GM03348 (cell line): ENCODE measurements at places on chromosomes 7 and 10.

- no peak for DNase-seq
Observed at GRCh38 chr7:47298636-47299035, 283.3 kb downstream of the TNS3 start.

GRCh38 chr7:20216406-20217036 lies 663 bp downstream of the MACC1 start:
- DNase-seq: no peak

DNA sequence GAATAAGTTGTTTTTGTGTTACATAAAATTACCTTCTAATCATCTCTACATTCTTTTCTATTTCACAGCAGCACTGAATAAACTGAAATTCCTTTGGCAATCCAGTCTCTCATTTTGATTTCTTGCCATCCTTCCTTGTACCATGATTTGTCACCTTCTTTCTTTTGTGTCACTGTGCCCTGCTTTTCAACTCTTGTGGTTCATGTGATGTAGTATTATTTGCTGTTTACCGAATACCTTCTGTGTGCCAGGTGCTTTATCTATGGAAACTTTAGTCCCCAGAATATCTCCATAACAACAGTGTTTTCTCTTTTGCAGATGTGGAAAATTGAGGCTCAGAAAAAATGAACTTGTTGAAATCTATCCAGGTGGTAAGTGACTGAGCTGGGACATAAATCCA lies 220.3 kb downstream of the STK31 start:
- DNase-seq: no peak

- DNase-seq: no peak
Observed at GRCh38 chr7:26850193-26850651, 14.2 kb downstream of the SKAP2 start.

- DNase-seq: no peak
Observed at GRCh38 chr7:30436518-30436917, 42.1 kb downstream of the NOD1 start.

GRCh38 chr10:98273057-98273850 lies 5.3 kb upstream of the LOXL4 start:
- no peak for DNase-seq

GRCh38 chr7:83178796-83179195 lies 16.1 kb upstream of the PCLO start:
- DNase-seq: no peak

GRCh38 chr10:7405637-7406036 lies 5.2 kb downstream of the SFMBT2 start:
- DNase-seq: no peak

DNA sequence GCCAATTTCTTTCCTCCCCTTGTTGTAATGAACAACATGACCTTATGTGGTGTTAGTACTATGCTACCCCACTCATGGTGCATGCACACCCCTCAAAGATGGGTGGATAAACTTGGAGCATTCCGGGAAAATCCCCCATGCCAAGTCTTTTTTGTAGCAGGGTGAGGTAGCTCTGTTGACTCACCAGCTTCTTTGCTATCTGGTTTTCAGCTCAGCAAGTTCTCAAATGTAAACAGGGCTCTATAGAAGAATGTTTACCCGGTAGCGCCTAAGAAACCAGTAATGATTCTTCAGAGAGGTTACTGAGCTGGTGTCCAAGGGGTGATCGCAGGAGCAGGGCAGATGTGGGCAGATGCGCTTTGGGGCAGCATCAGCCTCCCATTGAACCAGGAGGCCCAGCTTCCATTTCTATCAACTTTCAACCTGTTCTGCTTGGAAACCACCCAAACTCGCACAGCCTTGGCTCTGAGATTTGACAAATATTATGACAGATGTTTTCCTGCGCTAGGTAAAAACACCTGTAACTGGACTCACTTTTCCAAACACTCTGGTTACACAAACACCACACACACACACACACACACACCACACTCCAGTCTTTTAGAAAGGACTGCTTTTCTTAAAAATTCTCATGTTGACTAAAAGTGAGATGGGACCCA lies 87.8 kb downstream of the ZRANB1 start:
- no peak for DNase-seq

DNA sequence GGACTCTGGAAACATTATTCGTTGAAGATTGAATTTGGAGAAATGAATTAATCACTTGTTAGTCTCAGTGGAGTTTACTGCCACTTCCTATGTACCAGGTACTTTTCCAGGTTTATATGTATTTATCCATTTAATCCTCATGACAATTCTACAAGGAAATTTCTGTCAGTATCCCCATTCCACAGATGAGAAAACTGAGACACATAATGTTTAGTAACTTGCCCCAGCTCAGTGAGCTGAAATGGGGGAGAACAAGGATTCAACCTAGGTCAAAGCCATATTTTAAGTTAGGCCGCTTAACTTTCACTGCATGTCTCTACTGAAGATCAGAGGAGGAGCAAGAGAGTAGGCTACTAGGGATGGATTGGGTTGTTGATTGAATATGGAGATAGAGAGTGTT lies 4.6 kb upstream of the SCIN start:
- no peak for DNase-seq
